ENCODE measurements at places on chromosomes 2 and 18.

DNA sequence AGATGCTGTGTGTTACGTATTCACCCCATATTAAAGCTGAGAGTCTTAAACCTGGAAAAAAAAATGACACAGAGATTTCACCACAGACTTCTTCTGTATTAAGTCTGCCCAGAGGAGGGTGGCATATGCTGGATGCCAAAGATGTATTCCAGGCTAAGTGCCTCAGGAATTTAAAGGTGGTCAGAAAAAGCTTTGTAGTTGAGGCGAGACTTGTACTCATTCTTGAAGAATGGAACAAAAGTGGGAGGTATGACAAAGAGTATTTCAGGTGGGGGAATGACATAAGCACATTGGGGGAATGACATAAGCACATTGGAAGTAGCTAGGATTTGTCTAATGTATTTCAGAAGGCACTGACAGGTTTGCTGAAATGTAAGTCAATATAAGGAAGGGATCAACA is 98.6 kb downstream of the BABAM2 start:
- DNase-seq, result no peak

DNA sequence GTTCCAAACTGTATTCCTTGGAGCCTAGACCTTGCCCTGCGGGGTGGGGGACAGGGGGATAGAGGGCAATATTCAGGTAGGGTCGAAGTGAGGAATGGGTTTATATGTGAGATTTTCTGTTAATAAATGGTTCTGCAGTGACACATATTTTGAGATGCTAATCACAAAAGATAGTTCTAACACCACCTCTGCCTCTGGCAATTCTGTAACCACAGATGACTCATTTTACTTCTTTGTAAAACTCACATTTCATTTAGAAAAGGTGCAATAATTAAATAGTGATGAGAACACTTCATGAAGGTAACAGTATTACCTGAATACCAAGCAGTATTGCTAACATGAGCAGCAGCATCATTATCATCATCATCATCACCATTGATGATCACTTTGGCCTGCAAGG is 306.6 kb downstream of the SUCLG1 start:
- DNase-seq, result no peak

- no peak for DNase-seq
Observed at GRCh38 chr2:23757686-23758433, 169.1 kb downstream of the ATAD2B start.

- no peak for DNase-seq
Observed at GRCh38 chr2:96409820-96410164, 74.2 kb downstream of the NCAPH start.

DNA sequence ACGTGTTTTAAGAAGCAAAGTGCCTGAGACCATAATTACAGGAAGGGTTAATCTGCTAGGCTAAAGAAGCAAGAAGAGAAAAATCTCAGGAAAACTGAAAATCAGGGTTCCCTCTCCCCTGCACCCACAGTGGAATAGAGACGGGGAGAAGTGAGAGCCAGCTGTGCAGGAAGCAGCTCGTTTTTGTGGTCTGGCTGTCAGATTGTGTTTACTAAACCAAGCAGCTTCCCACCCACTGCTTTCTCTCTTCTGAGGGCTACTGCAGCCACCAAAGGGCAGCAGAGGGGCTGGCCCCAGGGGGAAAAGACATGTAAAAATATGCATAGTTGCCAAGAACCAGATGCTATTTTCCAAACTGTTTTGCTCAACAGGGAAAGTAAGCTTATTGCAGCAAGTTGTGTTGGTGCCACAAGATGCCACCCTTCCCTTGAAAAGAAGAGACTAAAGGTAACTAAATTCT is 72.6 kb upstream of the THUMPD2 start:
- DNase-seq, result no peak

GRCh38 chr18:41972067-41972925 is 17.3 kb downstream of the PIK3C3 start:
- DNase-seq, result no peak

- DNase-seq, result no peak
Observed at GRCh38 chr18:22228976-22229375, 59.6 kb downstream of the GATA6 start.

DNA sequence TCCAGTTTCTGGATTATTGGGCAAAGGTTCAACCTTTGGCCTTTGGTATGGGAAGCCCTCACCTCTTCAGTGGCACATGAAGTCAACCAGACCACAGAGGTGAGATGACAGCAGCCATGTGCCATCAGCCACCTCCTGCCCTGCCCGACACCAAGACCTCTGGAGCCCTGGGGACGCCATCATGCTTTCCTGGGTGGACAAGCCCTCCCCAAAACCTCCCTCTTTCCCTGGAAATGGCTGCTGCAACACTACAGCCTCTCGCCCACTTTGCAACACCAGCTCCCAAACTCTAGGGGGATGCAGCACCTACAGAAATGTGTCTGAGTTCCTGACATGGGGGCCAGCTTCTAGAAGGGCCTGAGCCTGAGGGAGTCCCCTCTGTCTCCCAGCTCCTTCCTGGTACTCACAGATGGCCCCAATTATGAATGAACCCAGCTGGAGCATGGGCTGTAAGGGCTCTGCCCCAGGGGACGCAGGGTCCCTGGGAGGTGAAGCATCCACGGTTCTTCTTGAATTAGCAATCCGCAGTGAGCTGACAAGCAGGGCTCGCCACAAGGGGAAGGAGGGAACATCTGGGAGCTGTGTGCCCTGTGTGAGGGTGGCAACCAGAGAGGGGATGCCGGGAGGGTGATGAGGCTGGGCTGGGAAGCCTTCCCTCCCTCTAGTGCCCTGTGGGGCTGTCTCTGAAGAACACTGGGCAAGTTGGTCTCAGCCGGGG is 268.5 kb upstream of the HDAC4 start:
- no peak for DNase-seq

DNA sequence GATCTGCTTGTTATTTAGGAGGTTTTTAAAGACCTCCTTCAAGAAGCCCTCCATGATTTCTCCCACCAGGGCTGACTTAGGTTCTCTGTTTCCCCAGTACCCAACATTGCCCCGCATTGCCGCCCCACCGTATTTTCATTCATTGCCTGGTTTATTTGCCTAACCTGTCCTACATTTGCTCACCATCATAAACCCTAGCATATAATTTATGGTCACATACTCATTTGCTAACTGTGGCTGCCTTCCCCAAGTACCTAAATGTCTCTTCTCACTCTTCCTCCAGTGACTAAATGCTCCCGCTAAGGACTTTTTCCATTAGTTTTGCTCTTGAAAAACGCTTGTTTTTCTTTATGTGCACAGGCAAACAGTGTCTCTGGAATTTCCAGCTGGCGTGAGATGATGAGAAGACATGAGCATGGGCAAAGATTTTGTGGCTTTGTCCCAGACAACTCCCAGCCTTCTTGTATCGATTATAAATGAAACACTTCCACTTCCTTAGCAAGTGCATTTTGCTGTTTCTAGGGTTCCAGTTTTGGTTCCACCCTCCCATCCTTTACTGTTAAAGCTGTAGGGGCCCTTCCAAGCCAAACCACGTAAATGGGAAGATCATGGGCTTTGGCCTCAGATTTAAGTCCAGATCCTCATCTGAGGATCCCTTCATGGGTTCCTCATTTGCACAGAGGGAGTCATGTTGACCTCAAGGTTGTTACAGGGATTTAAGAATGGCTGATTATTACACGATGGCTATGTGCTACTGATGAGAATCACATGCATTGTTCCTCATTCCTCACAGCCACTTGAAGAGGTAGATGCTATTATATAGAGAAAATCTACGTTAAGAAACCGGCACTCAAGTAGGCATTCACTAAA is 21.0 kb upstream of the ARMC9 start:
- no peak for DNase-seq

GRCh38 chr2:52717836-52718235 is 1049.8 kb upstream of the CHAC2 start:
- no peak for DNase-seq

DNA sequence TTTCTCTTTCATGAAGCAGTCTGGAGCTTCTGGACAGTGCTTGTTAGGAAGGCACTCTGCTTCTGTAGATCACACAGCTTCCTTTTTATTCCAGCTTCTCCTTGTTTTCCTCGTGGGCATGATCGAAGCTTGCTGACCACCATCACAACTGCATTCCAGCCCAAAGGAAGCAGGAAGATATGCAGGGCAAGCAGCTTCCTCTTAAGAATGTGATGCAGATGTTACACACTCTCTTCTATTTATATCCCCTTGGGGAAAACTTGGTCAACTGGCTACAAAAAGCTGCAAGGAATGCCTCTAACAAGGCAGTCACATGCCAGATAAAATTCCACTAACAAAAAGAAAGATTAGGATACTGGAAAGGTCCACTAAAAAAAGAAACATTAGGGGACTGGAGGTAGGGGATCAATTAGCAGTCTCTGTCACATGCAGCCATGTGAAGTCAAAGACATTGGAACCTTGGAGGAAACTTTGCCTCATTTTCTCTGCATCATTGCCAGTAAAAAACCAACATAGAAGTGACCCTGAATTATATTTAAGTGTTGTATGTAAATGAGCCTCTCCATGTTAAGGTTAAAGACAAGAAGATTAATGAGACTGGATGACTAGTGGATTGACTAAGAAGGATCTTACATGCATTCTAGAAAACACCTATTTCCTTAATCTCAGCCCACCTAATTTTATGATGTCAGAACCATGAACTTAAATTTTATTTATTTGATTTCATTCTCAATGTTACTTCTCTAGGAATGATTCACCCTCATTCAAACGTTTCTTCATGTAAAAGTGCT is 98.3 kb downstream of the NAB1 start:
- no peak for DNase-seq

GRCh38 chr2:29606104-29607037 is 315.0 kb downstream of the ALK start:
- no peak for DNase-seq

DNA sequence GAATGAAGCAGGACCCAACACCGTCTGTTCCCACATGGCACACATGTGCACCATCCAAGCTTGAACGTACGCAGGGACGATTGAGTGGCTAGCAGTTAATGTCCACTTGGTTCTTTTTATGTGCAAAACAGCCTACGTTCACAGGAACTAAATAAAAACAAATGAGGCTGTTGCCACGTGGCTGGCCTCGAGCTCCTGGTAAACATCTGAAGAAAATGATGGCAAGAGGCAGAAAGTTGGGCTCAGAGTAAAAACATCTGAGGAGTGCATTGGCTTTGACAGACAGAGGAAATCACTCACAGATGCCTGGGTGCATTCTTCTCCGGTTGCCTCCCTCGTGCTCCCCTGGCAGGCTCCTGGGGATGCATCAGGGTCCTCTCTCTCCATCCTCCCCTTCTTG is 177.9 kb downstream of the NRP2 start:
- no peak for DNase-seq

- DNase-seq, result no peak
Observed at GRCh38 chr2:60796573-60797509, 40.8 kb downstream of the PAPOLG start.

GRCh38 chr2:46058140-46058539 is 239.1 kb upstream of the EPAS1 start:
- no peak for DNase-seq
